ENCODE measurements at places on chromosomes 13 and 19. TPM values are rescaled to one million over a fixed set of nuclear protein-coding genes. Genes with fewer than 3 reads are reported as not detected.
A peak's percentile ranks its signal among the peaks of the same experiment; 100 is the strongest.

DNA sequence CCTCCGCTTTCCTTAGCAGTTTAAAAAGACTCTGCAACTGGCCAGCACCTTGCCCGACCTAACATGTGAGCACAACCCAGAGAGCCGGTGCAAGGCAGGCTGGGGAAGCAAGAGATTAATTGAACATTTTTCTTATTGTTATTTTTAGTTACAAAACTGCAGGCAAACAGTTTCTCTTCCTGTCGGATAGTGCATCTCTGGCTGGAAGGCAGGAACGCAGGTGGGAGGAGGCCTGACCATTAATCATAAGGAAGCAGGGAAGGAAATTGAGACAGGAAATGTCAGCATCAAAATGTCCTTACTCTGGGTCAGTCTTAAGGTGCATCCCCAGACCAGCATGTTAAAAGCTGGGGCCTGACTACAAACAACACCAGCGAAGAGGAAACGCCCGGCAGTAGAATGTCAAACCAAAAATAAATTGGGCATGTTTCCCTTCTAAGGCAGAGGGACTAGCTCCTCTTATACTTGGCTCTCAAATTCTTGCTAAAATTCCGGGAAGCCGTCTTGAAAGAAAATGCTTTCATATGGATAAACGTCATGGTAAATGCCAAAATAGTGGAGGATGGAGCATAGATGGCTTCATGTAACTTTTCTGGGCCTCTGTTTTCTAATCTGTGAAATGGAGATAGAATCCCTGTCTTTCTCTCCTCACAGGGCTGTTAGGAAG, 226.8 kb downstream of the RAP2A start:
- DNase-seq = no peak
- H3K36me3 ChIP-seq = no peaks in the 10 kb centered on the region
- H3K4me3 ChIP-seq = no peak overlapping the region
- H3K27me3 ChIP-seq = no peaks in the 10 kb centered on the region
- H3K4me1 ChIP-seq = no peaks in the 10 kb centered on the region
- H3K27ac ChIP-seq = no peak overlapping the region

GRCh38 chr13:58302349-58302748, 670.8 kb downstream of the PCDH17 start:
- DNase-seq = no peak
- peaks cover under 1% of the 10 kb centered on the region for H3K4me1 ChIP-seq
- no peaks in the 10 kb centered on the region for H3K36me3 ChIP-seq
- no peak overlapping the region for H3K27ac ChIP-seq

DNA sequence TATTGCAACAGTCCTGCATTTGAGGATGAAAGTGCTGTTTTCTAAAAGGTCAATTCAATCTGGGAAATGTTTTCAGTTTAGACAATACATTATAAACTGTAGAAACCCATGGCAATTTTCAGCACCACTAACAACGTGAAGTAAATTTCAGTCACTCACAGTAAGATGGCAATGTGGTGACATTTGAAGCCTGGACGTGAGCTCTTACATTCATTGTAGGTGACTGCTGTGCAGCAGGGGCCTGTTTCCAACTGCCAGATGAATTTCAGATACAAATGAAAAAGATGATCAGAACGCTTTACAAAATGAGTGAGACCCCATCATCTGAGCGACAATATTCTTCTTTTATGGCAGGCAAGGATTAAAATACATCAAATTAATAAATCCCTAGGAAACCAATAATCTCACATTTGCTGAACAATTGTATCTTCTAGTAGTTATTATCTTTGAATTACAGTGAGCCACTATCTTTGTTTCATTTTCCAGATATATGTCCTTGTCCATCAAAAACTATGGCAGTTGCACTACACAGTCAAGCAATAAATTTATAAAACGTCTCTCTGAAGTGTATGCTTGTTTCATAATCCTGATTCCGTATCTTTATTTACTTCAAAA, 1816.8 kb downstream of the OLFM4 start:
- no peaks in the 10 kb centered on the region for H3K4me1 ChIP-seq
- no peak overlapping the region for H3K4me3 ChIP-seq
- H3K27ac ChIP-seq = no peak overlapping the region

DNA sequence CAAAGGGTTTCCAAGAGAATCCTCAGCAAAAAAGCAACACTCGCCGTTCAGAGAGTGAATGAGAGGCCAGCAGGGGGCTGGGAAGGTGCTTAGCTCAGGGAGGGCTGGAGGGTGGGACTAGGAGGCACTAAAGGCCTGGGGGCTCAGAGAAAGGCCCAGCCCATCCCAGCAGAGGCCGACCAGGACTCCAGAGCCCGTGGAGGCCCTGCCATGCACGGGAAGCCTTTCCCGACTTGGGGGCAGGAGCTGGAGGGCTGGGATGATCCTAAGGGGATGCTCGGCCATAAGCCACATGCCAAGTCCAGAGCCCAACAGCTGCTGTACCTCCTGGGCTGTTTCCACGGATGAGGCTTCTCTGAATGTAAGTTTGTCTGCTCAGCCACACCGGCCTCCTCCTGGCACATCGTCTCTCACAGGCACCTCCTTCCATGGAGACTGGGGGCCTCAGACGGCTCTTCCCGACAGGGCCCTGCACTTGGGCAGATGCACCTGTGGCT, 19.5 kb downstream of the RASA3 start:
- peak overlapping the region; percentile 85 for H3K27ac ChIP-seq
- no peaks in the 10 kb centered on the region for H3K36me3 ChIP-seq
- H3K27me3 ChIP-seq = no peaks in the 10 kb centered on the region

- H3K4me1 ChIP-seq = no peaks in the 10 kb centered on the region
- no peak for DNase-seq
- no peak overlapping the region for H3K27ac ChIP-seq
- H3K4me3 ChIP-seq = no peak overlapping the region
Measured at GRCh38 chr19:32471811-32472210, 66.2 kb downstream of the DPY19L3 start.

DNA sequence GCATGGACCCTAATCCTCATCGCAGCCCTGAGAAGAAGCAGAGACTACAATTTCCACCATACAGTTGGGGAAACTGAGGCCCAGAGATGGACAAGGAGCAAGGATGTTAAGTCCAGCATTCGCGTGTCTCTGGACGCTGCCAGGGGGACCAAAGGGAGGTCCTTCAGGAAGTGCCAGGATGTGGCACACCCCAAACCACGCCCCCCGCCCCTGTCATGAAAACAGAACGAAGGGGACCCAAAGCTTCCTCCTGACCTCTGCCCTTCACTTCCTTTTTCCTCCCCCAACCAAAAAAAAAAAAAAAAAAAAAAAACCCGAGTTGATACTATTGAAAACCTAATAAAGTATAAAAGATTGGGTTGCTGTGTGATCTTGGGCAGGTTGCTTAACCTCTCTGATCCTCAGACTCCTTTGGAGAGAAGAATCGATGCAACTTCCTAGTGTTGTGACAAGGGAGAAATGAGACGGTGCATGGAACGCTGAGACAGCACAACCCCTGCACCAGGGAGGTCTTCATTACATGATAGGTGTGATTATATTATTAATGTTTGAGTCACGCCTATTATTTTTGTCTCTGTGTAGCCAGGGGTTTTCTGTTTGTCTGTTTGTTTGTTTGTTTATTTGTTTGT, 2.7 kb upstream of the ZBTB7A start:
- no peak for DNase-seq
- no peaks in the 10 kb centered on the region for H3K27me3 ChIP-seq
- H3K4me1 ChIP-seq = no peaks in the 10 kb centered on the region

DNA sequence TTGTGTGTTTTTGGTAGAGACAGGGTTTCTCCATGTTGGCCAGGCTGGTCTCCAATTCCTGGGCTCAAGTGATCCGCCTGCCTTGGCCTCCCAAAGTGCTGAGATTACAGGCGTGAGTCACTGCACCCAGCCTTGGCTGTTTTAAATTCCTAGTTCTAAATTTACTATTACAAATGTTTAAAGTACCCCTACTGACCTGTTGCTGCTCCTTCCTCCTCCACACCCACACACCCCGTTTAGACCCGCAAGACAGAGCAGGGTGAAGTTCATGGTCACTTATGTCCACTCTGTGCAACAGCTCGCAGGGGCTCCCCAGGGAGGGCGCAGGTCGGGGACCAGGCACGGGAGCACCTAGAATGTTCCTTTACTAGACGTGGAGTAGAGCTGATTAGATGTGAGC, 28.7 kb downstream of the TMEM161A start:
- H3K36me3 ChIP-seq = no peaks in the 10 kb centered on the region
- no peak overlapping the region for H3K27ac ChIP-seq
- H3K4me1 ChIP-seq = peaks cover 6% of the 10 kb centered on the region
- no peaks in the 10 kb centered on the region for H3K27me3 ChIP-seq
- DNase-seq = no peak

DNA sequence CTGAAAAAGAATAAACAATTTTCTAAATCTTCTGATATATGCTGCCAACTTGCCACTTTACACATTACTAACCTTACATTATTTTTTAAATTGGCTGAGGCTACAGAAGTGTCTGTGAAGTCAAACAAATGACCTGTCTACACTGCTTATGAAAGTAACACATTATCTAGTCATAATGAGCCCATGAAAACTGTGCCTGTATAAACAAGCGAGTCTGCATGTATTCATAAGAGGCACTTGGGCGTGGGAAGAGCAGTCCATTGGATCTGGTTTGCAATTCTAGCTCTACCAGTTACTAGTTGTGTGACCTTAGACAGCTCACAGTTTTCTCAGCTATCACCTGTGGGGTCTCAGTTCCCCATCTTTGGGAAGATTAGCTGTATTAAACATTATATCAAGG, 3.1 kb downstream of the VPS36 start:
- no peak overlapping the region for H3K4me3 ChIP-seq
- H3K27ac ChIP-seq = no peak overlapping the region
- DNase-seq = no peak
- H3K4me1 ChIP-seq = peaks cover 14% of the 10 kb centered on the region
- no peaks in the 10 kb centered on the region for H3K27me3 ChIP-seq

GRCh38 chr13:98385606-98386005, 191.3 kb downstream of the STK24 start:
- H3K4me1 ChIP-seq = no peaks in the 10 kb centered on the region
- H3K36me3 ChIP-seq = no peaks in the 10 kb centered on the region
- no peak overlapping the region for H3K27ac ChIP-seq
- H3K27me3 ChIP-seq = no peaks in the 10 kb centered on the region
- no peak overlapping the region for H3K4me3 ChIP-seq
- no peak for DNase-seq

GRCh38 chr19:43809762-43810696, 7.8 kb upstream of the LYPD5 start:
- DNase-seq = peak; percentile 67
- no peaks in the 10 kb centered on the region for H3K36me3 ChIP-seq
- no peak overlapping the region for H3K4me3 ChIP-seq
- no peaks in the 10 kb centered on the region for H3K27me3 ChIP-seq
- H3K27ac ChIP-seq = no peak overlapping the region

Gene ANKRD10
- polyA plus RNA-seq = 135 TPM

Gene IRS2
- polyA plus RNA-seq = 26.4 TPM

Gene KISS1R
- polyA plus RNA-seq = 2.1 TPM

Gene CYP4F8
- polyA plus RNA-seq = not detected

Gene AXL
- 17.3 TPM for polyA plus RNA-seq

Gene FGF22
- polyA plus RNA-seq = 0.70 TPM
